ENCODE measurements at places on chromosomes 12 and 14.

- no peak for DNase-seq
Observed at GRCh38 chr12:129305851-129306250, 452.6 kb downstream of the GLT1D1 start.

- no peak for DNase-seq
Observed at GRCh38 chr12:85872497-85873091, 1.5 kb upstream of the NTS start.

DNA sequence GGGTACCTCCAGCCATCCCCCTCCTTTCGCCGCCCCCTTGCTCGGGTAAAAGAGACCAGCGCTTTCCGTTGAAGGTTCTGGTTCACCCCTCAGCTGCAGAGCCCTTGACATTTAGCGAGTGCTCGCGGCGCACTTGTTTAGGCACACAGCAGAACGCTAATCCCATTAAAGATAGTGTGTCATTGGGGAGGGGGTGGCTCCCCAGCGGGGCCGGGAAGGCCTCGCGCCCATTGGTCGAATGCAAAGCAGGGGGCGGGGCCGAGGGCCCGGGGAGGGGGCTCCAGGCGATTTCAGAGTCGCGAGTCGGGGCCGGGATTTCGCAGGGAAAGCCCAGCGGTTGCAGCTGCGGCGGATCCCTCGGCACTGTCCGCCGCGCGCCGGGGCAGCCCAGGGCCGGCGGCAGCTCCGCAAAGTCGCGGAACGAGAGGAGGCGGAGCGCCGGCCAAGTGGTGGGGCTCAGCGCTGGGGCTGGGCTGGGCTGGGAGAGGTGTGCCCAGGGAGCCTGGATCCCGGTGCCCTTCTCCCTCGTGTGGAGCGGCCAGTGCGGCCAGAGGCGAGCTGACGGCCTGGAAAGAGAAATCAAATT lies 122.9 kb downstream of the TSPAN9 start:
- DNase-seq, result no peak

- no peak for DNase-seq
Observed at GRCh38 chr14:101830271-101830670, 68.8 kb downstream of the PPP2R5C start.

DNA sequence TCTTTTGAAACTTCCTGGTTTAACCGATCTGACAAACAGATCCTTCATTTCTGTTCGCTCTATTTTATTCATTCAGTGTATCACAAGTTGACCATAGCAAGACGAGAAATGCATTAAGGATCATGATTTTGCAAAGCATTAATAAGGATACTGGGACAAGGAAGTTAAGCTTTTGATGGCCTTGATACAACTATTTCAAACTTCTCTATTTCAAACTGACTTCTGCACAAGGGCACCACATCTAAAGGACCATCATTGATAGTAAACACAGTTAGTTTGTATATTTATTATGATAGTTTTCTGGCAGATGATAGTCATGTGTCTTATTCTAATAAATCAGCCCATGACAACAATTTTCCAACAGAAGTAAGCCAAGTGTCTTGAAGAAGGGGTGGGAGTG lies 25.8 kb upstream of the PLXNC1 start:
- DNase-seq, result no peak

GRCh38 chr12:80858356-80858755 lies 79.4 kb downstream of the LIN7A start:
- DNase-seq, result no peak

DNA sequence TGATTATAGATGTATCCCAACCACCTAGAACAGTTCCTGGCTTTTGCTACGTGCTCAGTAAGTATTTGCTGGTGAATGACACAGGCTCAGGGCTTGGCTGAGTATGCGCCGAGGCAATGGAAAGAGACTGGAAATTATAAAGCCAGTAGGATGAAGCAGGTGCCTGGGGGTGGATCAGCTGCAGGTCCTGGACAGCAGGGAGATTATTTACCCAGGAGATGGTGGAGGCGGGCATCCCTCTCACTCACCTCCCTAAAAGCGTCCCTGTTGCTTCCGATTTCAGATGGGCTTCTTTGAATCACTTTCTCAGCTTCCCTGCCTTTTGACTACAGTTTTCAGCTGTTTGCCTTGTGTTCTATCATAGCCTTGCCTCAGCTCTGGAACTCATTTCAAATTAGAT lies 6.4 kb downstream of the SLC6A13 start:
- no peak for DNase-seq

DNA sequence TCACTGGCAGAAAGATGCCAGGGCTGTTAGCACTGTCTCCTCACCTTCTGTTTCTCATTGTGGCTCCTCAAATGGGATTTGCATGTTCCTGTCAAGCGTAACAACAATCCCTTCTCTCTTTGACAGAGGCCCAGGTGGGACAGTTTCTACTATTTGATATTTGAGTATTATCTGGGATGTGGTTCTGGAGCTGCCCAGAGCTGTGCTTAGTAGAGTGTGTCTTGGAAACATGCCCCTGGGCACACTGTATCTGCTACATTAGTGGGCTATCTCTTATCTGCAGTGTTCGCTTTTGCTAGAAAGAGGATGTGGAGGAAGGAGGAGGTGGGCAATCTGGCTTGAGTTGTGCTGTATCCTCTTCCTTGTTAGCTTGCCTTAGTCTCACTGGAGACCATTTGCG lies 3.8 kb upstream of the ACADS start:
- no peak for DNase-seq

- DNase-seq, result no peak
Observed at GRCh38 chr12:11067514-11067913, 5.4 kb upstream of the TAS2R46 start.

DNA sequence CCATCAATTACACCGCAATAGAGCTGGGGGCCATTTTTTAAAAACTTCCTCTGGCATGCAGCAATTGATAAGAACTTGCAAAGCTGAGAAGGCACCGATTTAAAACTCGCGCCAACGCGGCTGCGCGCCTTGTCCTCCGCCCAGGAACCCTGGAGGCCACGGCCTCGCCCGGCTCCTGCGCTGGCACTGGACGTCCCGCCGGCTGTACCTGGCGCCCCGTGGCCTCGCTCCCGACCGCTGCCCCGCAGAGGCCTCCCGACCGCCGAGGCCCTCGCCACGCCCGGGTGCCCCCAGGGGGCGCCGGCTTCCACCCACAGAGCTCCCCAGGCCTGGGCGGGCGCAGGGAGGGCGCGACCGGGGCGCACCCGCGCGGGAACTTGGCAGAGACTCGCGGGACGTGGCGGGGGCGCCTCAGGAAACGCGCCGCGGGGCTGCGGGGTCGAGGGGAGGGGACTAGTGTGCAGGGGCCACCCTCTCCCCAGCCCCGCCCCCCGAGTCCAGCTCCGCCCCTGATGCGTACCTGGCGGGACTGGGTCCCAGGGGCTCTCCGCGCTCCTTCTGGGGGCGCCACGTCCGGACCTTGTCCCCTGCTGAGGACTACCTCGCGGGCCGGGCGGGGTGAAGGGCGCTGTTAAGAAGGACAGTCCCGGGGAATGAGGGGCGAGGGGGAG lies 65.7 kb downstream of the TNFAIP2 start:
- DNase-seq, result no peak

GRCh38 chr14:86012461-86012860 lies 482.5 kb downstream of the FLRT2 start:
- no peak for DNase-seq

GRCh38 chr14:72701605-72702004 lies 192.3 kb downstream of the DPF3 start:
- DNase-seq, result no peak

DNA sequence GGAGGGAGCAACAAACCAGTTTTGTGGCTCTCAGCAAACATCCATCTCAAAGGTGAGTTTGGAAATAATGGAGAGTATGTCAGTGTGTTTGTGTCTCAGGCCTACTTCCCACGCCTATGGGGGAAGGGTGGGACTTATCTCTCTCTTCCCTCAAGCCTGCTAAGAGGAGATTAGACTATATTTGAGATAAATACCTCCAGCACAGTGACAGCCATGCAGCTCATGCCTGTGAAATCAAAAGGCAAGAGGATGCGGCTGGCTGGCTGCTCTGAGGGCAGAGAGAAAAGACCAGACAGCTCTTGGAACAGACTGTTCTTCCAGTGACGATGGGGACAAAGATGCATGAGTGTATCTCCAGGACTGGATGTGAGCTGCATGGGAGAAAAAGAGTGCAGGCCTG lies 14.7 kb upstream of the POC1B start:
- no peak for DNase-seq

DNA sequence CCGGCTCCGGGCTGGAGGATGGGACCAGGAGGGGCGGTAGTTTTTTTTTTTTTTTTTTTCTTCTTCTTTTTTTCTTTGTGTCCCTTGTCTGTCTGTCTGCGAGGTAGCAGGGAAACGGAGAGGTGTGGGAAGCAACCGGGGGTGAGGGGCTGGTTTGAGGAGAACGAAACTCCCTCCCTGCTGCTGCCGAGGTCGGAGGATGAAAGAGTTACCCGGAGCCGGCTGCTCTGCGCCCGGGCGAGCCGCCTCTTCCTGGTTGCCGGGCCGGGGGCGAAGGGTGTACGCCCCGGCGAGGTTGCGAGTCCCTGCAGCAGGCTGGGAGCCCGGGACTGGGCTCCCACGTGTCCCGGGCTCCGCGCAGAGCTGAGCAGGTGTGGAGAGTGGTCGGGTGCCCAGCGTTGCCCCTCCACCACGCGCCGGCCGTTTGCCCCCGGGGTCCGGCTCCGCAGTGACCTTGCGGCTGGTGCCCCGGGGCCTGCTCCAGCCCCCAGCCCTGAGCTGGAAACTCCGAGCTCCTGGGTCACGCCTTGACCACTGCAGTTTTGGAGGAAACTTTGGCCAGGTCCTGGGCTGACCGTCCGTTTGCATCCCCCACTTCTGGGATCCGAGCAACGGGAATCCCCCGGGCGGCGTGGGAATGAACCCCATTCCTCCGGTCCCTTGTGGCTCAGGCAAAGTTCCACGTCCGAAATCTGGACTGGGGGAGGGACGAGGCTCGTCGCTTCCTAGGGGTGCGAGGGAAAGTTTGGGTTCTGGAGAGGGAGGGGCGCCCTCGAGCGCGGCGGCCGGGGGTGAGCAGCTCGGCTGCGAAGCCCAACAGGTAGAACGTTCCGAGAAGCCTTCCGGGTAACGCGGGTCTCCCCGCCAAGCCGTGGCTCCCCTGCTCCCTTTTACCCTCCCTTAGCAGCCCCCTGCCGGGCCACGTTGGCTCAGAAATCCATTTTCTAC lies 1.3 kb downstream of the CHST11 start:
- DNase-seq, result no peak

DNA sequence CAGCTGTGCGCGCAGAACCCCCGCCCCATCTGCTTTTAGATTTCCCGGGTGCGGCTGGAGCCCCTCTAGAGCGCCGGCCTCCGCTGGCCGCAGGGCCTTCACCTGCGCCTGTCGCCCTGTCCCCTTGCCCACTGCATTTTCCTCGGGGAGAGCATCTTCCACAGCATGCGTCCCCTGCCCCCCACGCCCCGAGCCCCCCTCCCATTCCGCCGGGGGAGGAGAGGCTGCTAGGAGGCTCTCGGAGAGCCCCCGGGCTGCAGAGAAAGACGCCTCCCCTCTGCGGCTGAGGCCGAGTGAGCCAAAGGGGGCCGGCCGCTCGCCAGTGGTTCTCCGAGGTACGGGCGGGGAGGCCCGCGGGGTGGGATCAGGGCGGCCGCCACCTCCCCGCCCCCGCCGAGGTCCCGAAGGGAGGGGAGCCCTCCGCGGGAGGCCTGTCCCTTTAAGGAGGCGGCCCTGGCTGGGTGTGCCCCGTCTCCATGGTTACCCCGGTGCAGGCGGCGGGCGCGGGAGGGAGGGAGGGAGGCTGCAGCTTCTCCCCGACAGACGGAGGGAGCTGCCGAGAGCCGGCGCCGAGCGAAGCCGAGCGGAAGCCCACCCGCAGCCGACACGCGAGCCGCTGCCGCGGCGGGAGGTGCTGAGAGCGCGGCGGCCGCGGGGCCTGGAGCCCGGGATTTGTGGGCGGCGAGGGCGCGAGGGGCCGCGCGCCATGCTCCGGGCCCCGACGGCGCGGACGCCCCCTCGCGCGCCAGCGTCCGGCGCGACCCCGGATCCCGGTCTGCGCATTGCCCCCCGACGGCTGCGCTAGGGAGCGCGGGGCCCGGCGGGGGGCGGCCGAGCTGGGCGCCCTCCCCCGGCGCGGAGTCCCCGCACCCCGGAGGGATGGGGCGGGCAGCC lies at the start of gene KCNH3:
Gene KCNH3 (plus strand): TSS at position 521 of the 894 bp plus-strand sequence. CDS start 387 bp downstream, outside the sequence.
- DNase-seq, result peak; percentile 76

- DNase-seq, result no peak
Observed at GRCh38 chr12:81330480-81330879, 252.6 kb downstream of the ACSS3 start.
